ENCODE measurements at places on chromosomes 2 and 18.

DNA sequence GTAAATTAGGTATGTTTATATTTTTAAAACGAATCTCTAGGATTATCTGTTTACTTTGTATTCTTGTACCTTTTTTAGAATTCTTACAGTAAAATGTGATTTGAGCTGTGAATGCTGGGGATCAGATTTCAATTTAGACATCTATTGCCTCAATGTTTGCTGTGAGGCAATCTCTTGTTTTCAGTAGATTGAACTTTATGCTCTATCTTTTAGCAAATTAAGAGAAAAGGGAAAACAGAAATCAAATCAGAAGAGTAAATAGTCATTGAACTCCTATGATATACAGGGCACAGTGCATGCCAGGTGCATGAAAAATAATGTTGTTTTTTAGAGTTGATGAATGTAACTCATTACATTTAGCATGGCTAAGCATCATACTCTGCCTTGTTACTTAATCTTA lies 39.5 kb downstream of the ZC3H6 start:
- DNase-seq: no peak

DNA sequence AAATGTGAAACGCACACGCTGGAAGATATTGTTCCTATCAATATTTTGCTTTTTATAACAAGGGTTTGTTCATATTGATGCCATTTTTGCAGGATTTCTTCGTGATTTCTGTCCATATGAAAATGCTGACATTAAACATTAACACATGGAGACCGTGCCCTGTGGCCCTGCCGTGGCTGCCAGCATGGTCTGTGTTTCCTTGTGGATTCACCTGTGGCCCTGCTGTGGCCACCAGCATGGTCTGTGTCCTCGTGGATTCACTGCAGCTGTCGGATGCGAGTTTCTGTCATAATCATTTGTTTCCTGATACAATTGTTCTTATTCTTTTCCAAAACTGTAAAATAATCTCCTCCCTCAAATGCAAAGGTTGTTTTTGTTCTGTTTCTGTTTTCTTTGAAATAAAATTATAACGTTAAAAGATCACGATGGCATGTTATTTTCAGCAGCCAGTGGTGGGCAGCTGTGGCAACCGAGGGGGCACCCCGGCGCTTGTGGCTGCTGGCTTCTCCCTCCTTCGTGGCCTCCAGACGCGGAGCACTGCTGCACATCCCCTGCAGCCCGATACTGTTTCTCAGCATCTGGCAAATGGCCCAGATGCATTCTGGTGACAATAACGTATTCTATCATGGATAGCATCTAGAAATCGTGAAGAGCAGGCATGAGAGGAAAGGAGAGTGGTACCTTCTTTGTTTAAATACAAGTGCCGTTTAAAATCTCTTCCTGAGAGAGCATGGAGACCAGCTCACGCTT lies 143.5 kb downstream of the PTGR3 start:
- DNase-seq: no peak

DNA sequence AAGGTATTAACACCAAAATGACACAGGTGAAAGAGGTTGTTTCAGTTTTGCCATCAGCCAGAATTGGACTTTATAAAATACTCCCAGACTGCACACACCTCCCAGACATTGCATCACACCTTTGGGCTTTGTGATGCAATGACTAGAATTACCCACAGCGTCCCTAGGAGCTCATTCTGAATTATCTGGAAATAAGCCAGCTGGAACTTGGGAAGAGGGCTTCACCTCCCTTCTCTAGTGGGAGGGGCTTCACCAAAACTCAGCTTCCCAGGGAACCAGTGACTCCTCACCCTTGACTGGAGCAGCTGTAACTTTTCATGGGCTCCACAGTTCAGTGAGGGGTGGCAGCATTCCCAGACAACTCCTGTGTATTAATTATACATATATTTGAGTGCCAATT lies 83.1 kb upstream of the BZW1 start:
- DNase-seq: no peak

DNA sequence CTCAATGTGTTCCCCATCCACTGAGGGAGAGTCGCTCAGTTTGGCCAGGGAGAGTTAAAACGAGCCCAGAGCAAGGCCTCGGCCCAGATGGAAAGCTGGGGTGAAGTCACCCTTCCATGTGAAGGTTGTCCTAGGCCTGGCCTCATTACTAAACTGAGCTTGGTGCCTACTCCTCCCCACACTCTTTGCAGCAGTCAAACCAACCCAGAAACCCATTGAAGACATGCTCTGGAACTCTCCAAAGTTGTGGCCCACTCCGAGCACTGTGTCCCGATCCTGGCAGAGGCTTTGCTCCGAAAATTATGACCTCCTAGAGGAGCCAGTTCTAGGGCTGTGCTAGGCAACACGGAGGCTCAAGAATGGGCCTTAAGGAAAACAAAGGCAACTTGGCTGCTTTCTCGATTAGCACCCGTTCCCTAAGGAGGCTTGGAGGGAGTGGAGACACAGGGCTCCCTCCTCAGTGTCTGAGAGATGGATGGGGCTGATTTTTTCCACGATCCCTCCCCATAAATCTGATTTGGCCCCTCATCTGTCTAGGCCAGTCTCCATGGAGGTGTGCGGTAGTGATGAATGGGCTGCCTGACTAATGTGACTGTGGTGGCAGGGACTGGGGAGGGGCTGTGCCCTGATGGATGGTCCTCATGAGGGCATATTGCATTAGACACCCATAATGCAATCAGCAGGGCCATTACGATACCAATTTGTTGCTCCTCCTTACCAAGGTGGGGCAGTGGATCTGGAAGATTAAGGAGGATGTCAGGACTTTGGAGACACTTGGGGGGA lies 11.7 kb upstream of the CYP26B1 start:
- DNase-seq: no peak

DNA sequence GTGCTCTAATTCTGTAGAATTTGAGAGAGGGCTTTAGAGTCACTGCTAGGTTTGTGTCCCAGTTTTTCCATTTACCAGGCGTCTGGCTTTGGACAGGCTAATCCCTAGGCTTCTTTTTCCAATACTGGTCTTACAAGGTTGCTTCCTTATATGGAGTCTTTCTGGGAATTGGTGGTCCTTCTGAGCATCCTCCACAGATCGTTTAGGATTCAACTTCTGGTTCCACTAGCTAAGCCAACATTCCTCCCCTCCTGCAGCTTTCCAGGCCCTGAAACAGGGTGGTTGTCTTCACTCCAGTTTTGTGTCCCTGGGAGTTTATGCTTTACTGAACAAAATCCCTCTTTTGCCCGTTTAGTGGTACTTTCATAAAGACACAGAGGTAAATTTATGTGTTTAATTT lies 170.6 kb downstream of the CERS6 start:
- DNase-seq: no peak

DNA sequence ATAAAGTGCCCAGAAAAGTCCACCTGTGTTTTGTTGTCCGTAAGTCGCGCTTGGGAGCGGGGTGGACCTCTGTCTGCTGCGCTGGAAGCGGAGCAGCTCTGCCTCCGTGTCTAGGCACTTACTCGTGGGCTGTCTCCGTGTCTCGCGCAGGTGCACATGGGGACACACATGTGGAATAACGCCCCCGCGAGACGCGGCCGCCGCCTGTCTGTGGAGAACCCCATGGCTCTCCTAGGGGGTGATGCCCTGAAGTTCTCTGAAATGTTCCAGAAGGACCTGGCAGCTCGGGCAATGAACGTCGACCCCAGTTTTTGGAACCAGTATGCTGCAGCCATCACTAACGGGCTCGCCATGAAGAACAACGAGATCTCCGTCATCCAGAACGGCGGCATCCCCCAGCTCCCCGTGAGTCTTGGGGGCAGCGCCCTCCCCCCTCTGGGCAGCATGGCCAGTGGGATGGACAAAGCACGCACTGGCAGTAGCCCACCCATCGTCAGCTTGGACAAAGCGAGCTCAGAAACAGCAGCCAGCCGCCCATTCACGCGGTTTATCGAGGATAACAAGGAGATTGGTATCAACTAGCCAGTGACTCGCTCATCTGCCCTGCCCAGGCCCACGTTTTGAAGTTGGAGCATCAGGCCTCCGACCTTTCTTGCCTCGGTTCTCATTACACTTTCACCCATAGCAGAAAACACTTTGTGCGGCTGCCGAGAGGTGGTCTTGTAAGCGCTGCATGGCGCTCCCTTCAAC lies 17.3 kb downstream of the SALL3 start:
- DNase-seq: no peak

DNA sequence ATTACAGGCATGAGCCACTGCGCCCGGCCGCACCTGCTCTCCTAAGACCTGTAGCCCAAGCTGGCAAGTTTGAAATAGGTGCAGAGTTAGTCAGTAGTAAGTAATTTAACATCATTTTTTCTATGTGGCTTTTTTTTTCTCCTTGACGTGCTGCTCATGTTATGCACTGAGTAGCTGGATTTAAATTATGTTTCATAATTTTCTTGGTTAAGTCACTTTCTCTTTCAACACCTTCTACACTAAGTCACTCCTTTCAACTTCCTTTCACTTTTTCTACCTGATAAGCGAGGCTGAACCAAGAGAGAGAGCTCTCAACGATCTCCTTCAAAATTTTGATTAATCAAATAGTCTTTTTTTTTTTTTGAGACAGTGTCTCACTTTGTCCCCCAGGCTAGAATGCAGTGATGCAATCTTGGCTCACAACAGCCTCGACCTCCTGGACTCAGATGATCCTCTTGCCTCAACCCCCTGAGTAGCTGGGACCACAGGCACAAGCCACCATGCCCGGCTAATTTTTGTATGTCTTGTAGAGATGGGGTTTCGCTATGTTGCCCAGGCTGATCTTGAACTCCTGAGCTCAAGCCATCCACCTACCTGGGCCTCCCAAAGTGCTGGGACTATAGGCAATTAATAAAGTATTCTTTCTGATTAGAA lies 13.1 kb downstream of the CASP8 start:
- DNase-seq: no peak

- no peak for DNase-seq
Measured at GRCh38 chr18:64331419-64331818, 182.5 kb upstream of the LINC00305 start.

DNA sequence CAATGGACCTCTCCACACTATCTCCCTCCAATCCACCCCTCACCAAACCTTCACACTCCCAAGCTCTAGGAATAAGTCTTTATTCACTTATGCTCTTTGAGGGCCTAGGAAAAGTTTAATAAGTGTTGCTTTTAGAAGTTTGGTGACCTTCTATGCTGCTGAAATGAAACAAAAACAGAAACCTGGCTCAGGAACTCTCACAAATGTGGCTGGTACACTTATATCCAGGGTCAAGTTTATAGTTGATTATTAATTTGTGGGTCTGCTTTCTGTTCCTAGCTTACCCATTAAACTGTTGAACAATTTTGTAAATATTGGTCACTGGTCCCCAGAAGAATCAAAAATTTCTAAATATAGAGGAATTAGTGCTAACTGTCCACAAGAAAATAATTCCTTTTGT lies 14.2 kb upstream of the ANKRD44 start:
- DNase-seq: no peak

- DNase-seq: no peak
Measured at GRCh38 chr2:27717070-27717795, 53.5 kb downstream of the SLC4A1AP start.

- no peak for DNase-seq
Measured at GRCh38 chr2:235851828-235852525, 316.2 kb downstream of the GBX2 start.

DNA sequence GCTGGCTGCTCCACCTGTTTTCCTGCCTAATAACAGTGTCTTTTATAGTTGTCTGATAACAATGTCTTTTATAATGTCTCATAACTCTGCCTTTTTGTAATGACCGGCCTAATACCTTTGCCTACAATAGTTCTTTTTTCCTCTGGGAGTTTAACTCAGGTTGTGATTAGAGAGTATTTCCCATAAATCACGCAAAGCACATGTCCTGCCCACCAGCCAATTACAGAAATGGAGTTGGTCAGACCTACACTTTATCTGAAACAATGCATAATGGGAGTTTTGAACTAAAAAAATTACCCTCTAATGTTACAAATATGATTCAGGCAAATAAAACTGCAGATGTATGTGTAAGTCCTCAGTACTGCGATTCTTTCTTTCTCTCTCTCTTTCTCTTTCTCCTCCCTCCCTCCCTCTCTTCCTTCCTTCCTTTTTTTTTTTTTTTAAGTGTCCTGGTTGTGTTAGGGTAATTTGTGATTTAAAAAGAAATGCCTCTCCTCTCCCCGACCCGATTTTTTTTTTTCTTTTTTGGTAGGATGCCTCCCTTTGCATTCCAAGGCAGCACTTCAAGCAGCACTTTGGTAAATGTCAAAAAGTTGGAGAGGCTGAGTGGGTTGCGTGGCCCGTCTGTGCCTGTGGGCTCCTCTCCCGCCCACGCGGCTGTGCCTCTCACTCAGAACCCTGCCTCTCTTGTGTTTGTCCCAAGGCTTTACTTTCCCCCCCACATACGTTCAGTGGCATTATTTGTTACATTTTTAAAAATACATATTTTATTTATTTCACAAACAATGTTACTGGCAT lies 147.3 kb downstream of the AGAP1 start:
- no peak for DNase-seq

GRCh38 chr18:199768-200167 lies 41.4 kb downstream of the USP14 start:
- DNase-seq: no peak

GRCh38 chr2:127080938-127081755 lies 25.8 kb downstream of the BIN1 start:
- peak; percentile 46 for DNase-seq

DNA sequence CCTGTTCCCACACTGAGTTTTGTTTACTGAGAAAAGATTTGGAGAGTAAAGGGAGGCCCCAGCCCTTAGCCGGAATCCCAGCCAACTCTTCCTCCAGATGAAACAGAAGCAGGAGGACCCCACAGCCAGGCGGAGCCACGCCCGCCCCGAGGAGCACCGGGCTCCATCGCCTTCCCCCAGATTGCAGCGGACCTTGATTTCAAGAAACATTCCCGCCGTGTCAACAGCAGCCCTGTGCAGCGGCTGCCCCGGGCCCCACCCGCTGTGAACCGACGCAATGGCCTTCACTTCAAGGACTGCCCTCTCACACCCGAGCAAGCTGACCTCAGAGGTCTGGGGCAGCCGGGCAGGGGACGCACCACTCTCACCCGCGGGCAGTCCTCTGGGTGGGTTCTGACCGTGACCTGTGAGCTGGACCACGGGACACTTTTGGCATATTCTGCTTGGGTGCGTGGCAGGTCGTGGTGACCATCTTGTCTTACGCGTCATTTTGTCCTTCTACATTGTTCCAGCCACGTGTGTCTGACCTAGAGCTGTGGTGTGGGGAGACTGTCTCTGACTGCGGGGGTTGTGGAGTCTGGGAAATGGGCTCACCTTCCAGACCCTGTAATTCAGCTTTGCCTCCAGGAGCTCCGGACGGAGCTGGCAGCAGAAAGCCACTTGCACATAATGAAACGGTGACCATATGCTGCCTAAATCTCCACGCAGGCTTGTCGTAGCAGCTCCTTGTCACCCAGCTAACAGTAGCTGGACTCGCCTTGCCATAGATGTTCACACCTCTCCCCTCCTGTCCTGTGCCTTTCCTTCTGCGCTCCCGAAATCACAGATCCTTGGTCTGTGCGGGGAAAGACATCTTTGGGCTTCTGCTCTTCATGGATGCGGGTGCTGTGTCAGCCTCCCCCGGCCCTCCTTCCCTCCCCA lies 32.0 kb upstream of the INHBB start:
- peak; percentile 61 for DNase-seq

GRCh38 chr18:79942211-79942610 lies 9.2 kb downstream of the SLC66A2 start:
- DNase-seq: no peak

- DNase-seq: no peak
Measured at GRCh38 chr18:25351280-25351775, 638 bp downstream of the ZNF521 start.

Data from NCI-H524 treated with DMSO at 0.1 percent for 48 hours (cell line).